Activated CD8-positive, alpha-beta T cell treated with anti-CD3 and anti-CD28 coated beads, Interleukin-2, amount 10 ng/mL, durations not matched to agents 7 days and 5 days (primary cell): ENCODE measurements at places on chromosomes 4 and X. TPM values are rescaled to one million over a fixed set of nuclear protein-coding genes. Genes with fewer than 3 reads are reported as not detected.

GRCh38 chr4:4311193-4311592, 21.1 kb downstream of the ZBTB49 start:
- no peak overlapping the region for H3K4me3 ChIP-seq
- DNase-seq, result no peak
- H3K27me3 ChIP-seq, result no peaks in the 10 kb centered on the region
- no peaks in the 10 kb centered on the region for H3K4me1 ChIP-seq
- H3K27ac ChIP-seq, result no peak overlapping the region
- H3K36me3 ChIP-seq, result peaks cover 12% of the 10 kb centered on the region

GAGE13 gene
- total RNA-seq, result not detected

DNA sequence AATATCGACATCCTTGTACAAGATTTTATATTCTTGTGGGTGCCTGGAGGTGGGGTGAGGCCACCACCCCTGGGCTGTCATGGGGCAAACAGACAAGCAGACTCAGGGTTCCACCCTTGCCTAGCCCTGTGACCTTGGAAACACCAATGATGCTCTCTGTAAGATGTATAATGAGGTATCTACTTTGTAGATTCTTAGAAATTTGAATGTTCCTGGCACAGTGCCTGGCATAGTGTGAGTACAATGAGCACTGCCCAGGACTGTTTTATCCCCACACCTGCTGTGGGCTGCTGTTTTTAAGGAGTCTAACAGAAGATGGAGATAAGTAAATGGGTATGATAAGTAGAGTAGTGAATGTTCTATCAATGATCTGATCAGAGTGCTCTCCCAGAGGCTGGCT, 3.1 kb downstream of the ZNF518B start:
- H3K27ac ChIP-seq, result no peak overlapping the region
- H3K4me3 ChIP-seq, result no peak overlapping the region
- H3K27me3 ChIP-seq, result peaks cover 6% of the 10 kb centered on the region
- H3K36me3 ChIP-seq, result peaks cover 60% of the 10 kb centered on the region
- no peak for DNase-seq

DNA sequence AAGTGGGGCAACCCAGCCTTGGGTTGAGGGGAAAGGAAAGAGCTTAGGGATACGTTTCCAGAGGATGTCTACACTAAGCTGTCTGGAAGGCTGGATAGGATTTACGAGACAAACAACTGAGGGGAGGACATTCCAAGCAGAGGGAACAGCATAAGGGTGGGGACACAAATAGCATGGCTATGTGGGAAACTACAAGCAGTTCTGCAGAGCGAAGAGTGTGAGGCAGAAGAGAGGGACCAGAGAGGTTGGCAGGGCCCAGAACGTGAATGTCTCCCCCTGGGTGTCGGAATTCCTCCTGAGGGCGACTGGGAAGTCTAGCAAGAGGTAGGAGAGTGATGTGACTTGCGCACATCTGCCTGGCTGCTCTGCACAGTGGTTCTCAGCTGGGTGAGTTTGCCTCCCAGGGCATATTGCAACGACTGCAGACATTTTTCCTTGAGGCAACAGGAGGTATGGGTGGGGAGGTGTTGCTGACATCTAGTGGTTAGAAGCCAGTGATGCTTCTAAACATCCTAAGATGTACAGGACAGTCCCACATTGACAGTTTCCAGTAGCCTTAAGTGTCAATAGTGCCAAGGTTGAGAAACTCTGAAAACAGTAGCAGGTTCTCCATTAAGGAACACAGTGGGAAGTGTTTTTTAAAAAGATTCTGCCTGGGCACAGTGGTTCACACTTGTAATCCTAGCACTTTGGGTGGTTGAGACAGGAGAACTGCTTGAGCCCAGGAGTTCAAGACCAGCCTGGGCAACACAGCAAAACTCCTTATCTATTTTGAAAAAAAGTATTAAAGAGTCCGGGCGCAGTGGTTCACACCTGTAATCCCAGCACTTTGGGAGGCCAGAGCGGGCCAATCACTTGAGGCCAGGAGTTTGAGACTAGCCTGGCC, 9.2 kb downstream of the NDUFA1 start:
- DNase-seq, result peak; percentile 56
- peaks cover 15% of the 10 kb centered on the region for H3K36me3 ChIP-seq
- H3K27me3 ChIP-seq, result no peaks in the 10 kb centered on the region
- H3K4me3 ChIP-seq, result no peak overlapping the region
- peaks cover 23% of the 10 kb centered on the region for H3K4me1 ChIP-seq

DNA sequence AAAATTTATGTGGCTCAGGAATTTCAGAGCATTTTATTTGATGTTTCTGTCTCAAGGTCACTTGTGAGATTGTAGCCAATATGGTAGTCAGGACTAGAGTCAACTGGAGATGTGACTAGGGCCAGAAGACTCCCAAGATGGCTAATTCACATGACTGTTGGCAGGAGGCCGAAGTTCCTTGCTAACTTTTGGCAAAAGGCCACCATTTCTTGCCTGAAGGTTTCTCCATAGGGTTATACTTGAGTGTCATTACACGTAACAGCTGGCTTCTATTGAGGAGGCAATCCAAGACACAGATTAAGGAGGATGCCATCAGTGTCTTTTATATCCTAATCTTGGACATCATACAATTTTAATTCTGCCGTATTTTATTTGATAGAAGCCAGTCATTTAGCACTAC, 162.3 kb upstream of the MAOA start:
- no peaks in the 10 kb centered on the region for H3K4me1 ChIP-seq
- no peaks in the 10 kb centered on the region for H3K27me3 ChIP-seq
- H3K36me3 ChIP-seq, result no peaks in the 10 kb centered on the region
- no peak overlapping the region for H3K4me3 ChIP-seq
- H3K27ac ChIP-seq, result no peak overlapping the region
- no peak for DNase-seq

DNA sequence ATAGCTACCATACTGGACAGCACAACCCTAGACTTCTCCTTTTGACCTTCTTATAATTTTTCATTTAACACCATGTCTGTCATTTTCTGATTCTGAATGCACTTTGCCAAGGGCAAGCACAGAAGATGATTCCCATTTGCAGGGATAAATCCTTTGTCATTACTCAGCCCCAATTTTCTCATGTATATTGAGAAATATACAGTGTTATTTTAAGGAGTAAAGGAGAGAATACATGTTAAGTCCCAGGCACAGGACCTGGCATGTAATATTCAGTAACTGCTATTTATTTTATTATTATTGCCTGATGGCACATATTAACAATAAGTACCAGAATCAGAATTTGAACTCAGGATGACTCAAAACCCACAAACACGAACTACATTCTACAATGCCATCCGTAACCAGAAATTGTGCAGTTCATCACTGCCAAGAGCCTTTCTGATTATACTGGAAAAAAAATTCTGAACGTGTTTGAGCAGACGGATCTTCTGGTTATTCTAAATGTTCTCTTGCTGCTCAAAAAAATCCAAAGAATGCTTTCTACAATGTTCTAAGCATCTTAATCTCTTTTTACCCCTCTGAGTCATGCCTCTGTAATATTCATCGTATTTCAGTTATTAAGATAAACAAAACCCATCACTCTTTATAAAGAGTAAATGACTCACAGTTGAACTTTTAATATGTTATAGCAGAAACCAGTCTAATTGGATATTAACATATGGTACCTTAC, 170.0 kb downstream of the MID1 start:
- DNase-seq, result no peak
- H3K27me3 ChIP-seq, result no peaks in the 10 kb centered on the region
- no peak overlapping the region for H3K27ac ChIP-seq
- H3K4me1 ChIP-seq, result no peaks in the 10 kb centered on the region
- H3K36me3 ChIP-seq, result no peaks in the 10 kb centered on the region
- no peak overlapping the region for H3K4me3 ChIP-seq

FGFRL1 gene
- 10.1 TPM for total RNA-seq

PABPC5 gene
- not detected for total RNA-seq

GRCh38 chr4:185384930-185385331, 10.8 kb downstream of the LRP2BP start:
- H3K36me3 ChIP-seq, result peaks cover 7% of the 10 kb centered on the region
- no peaks in the 10 kb centered on the region for H3K27me3 ChIP-seq
- DNase-seq, result no peak
- H3K4me1 ChIP-seq, result peaks cover 18% of the 10 kb centered on the region

- H3K4me1 ChIP-seq, result peaks cover 13% of the 10 kb centered on the region
- no peaks in the 10 kb centered on the region for H3K27me3 ChIP-seq
- H3K27ac ChIP-seq, result no peak overlapping the region
- H3K4me3 ChIP-seq, result no peak overlapping the region
Measured at GRCh38 chr4:2177443-2178093, 64.4 kb downstream of the HAUS3 start.

XIAP gene
- total RNA-seq, result 33.9 TPM

DNA sequence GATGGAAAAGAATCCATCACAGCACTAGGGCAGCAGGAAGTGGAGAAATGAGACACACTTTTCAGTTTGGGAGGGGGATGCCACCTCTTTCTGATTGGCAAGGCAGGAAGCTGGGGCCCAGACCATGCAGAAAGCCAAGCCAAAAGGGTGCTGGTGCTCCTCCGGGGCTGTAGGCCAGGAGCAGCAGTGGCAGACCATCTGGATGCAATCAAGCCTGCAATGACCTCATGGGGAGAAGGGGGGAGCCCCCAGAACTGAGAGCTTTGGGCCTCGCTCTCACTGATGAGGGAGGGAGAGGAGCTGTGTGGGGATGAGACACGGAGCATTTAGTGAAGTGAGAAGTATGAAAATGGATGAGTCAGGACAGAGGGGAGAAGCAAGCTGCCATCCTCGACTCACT, 141.3 kb upstream of the NALF2 start:
- no peak overlapping the region for H3K27ac ChIP-seq
- DNase-seq, result no peak
- H3K27me3 ChIP-seq, result no peaks in the 10 kb centered on the region
- H3K36me3 ChIP-seq, result no peaks in the 10 kb centered on the region

- no peak overlapping the region for H3K4me3 ChIP-seq
- no peak overlapping the region for H3K27ac ChIP-seq
- no peaks in the 10 kb centered on the region for H3K4me1 ChIP-seq
- no peaks in the 10 kb centered on the region for H3K27me3 ChIP-seq
- no peaks in the 10 kb centered on the region for H3K36me3 ChIP-seq
Measured at GRCh38 chrX:39532761-39533160, 565.0 kb downstream of the BCOR start.

- H3K4me3 ChIP-seq, result no peak overlapping the region
- no peaks in the 10 kb centered on the region for H3K4me1 ChIP-seq
- DNase-seq, result no peak
Measured at GRCh38 chr4:16819652-16820051, 78.8 kb downstream of the LDB2 start.

DDX53 gene
- total RNA-seq, result not detected

ATRX gene
- 59.9 TPM for total RNA-seq

ERVMER34-1 gene
- not detected for total RNA-seq

DMRTC1 gene
- total RNA-seq, result 0.18 TPM

- no peaks in the 10 kb centered on the region for H3K27me3 ChIP-seq
- no peak overlapping the region for H3K27ac ChIP-seq
- no peak for DNase-seq
- H3K4me1 ChIP-seq, result no peaks in the 10 kb centered on the region
Measured at GRCh38 chr4:85658766-85659439, 184.0 kb downstream of the ARHGAP24 start.

- no peak for DNase-seq
- no peaks in the 10 kb centered on the region for H3K36me3 ChIP-seq
- no peak overlapping the region for H3K27ac ChIP-seq
- no peak overlapping the region for H3K4me3 ChIP-seq
- H3K4me1 ChIP-seq, result no peaks in the 10 kb centered on the region
- H3K27me3 ChIP-seq, result no peaks in the 10 kb centered on the region
Measured at GRCh38 chr4:175935016-175935661, 123.1 kb upstream of the GPM6A start.

- H3K27me3 ChIP-seq, result peaks cover 9% of the 10 kb centered on the region
- H3K4me1 ChIP-seq, result no peaks in the 10 kb centered on the region
- no peak overlapping the region for H3K4me3 ChIP-seq
- no peak for DNase-seq
Measured at GRCh38 chr4:87620491-87620890, 12.2 kb downstream of the DSPP start.
